Activated CD8-positive, alpha-beta memory T cell treated with anti-CD3 and anti-CD28 coated beads for 48 hours (primary cell): ENCODE measurements at places on chromosomes 2 and 18.

DNA sequence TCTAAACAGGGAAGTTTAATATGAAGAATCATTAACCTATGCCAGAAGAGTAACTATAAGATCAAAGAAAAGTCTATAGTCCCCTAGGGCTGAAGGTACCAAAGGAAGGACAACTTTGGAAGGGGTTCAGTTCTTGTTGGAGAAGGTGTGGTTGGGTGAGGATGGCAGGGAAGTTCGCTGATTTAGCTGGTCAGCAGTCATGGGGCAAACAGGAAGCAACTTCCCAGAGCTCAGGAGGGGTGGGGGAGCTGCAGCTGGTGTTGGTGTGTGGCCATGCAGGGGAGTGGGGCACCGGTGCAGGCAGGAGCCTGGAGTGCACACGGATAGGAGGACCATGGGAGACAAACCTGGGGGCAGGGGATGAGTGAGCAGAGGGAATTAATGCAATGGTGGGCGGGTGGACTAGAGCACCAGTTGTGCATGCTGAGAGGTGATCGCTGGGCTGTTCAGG is 34.0 kb downstream of the FHOD3 start:
- DNase-seq = no peak

GRCh38 chr18:12580630-12581342 is 77.1 kb downstream of the SPIRE1 start:
- no peak for DNase-seq

DNA sequence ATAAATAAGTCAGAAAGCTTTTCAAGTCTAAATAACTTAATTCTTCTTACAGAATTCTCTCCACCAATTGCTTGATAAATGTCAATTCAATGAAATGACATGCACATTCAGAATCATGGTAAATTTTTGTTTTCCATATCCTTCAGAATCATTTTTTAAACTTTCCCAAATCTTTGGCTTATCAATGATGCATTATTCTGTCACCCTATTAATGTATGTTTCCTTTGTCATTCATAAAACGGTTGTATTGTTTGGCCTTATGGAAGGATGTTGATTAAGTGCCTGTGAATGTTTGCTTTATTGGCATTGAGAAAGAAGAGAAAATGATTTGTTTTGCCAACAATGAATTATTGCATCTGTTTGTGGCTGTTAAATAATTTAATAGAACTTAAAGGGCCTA is 260.9 kb downstream of the PLCL1 start:
- no peak for DNase-seq

- no peak for DNase-seq
These were observed 710 bp upstream of the TMSB10 start for GRCh38 chr2:84904717-84905174.

DNA sequence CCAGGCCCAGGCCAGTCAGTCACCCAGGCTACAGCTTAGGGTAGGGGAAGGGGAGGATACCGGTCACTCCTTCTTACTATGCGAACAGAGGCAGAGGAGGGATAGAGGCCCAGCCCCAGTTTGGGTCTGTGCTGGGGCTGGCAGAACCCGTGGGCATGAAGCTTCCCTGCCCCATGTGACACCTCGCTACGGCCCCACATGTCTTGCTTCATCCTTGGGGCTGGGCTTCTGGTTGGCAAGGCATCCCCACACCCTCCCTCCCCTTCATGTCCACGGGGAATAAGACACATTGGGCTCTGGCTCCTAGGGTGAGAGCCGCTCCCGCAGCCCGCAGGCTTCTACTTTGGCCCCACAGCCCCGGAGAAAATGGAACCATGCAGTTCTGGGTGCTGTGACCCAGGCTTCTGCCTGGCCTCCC is 32.4 kb downstream of the HS1BP3 start:
- DNase-seq = no peak

DNA sequence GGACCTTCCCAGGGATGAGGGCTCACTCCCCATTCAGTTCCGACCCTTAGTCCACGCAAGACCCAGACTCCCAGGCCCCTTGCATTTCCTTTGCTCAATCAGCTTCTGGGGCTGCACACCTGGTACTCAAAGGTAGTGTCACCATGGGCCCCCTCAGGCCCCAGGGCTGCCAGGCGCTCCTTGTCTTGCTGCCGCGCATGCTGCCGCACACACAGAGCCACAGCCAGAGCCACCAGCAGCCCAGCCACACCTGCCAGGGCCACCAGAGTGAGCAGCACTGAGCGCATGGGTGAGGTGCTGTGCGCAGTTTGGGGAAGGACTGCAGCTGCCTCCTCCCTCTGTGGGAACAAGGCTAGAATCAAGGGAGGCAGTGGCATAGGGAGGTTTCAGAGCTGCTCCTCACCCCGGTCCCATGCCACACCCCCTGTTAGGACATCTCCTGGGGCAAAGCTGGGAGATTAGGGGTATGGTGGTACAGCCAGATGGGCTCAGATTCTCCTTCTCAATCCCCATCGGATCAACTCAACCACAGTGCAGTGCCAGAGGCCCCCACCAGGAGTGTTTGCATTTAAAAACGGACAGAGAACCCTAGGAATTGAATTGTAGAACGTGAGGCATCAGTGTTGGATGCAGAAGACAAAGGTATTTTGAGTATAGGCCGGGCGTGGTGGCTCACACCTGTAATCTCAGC is 11.3 kb downstream of the PTPRN start:
- no peak for DNase-seq

GRCh38 chr2:172927641-172928357 is 147.8 kb upstream of the MAP3K20 start:
- DNase-seq = no peak

- no peak for DNase-seq
These were observed 37.1 kb downstream of the COLEC12 start for GRCh38 chr18:463403-463802.

- no peak for DNase-seq
These were observed 120.9 kb upstream of the CCDC195 start for GRCh38 chr2:224837066-224837465.

- DNase-seq = no peak
These were observed 85.9 kb downstream of the CBLN2 start for GRCh38 chr18:72458271-72458670.

DNA sequence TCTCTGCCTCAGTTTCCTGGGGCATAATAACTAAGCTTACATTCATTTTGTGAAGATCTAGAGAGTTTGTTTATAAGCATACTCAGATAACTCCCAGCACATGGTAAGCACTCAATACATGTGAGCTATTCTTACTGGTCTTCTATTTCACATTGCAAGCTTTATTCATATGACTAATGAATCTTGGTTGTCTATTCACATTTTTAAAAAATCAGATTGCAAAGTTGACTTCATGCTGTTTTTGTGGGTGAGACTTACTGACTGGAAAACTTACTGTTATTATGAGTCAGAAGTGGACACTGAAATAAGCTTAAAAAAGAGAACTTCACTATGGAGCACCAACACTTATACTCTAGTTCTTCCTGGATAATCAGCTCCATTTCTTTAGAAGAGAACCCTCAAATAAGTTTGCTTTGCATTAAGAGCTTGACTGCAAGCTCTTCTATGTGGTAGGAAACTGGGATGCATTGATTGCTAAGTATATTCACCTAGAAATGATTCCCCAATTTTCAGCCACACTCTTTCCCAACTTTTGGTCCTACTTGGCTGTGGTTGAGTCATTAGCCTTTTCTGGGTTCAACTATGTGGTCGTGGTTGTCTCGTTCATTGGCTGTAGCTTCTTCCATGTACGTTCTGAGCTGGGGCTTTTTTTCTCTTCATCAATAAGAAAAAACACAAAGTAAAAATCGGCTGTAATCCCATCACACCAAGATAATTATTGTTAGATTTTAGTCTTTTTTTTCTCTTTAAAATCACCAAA is 29.5 kb upstream of the RBMS1 start:
- DNase-seq = no peak

DNA sequence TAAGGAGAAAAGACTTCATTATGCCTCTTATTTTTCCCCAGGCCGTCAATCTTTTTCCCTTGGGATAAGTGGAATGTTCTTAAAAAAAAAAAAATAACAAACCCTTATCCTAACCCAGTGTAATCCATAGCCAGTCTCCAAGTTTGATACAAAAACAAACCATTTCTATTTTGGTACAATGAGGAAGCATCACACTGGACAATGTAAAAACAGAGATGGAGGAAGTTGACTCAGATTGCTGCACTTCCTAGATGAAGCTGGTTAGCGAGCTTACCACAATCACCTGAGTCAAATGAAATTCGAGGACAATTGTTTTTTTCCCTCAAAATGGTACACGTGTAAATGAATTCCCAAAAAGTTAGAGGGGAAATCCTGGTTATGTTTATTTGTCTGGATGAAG is 259.7 kb downstream of the TCF4 start:
- no peak for DNase-seq

DNA sequence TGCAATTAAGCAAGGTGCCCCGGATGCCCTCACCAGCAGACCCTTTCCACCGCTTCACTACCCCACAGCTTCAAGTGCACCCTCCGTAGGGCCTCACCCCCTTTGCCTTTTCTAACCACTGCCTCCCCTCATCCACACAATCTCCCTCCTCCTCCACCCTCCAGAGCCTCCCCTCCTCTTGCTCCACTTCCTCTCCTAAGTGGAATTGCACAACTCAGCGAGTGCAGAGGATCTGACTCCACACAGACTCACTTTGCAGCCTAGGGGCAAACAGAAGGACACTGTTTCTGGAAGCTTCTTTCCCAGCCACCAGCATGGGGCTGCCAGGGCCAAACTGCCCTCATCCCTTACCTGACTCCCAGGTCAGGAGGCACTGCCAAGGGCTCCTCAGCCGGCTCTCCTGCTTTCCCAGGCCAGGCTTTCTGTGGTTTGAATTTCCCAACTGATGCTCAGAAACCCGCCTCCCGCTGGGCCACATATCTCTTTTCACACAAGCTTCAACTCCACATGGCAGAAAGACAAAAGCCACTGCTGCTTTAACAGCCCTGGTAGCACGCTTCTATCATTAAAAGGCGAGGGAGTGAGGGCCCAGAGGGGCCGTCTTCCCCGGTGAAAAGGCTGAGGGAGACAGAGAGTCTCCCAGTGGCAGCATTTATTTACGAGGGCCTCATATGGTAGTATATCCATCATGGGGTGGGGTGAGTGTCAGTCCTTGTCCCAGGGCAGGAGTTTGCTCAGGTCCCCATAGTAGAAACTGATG is 74.7 kb upstream of the MGAT4A start:
- DNase-seq = no peak
